Lower leg skin (tissue), 4 donors: ENCODE measurements at places on chromosomes 5 and 9. TPM values are rescaled to one million over a fixed set of nuclear protein-coding genes. Genes with fewer than 3 reads are reported as not detected.

The IRX1 gene
- 16.7 TPM for total RNA-seq

GRCh38 chr9:89953824-89954615, 349.2 kb downstream of the GADD45G start:
- DNase-seq: no peak

GRCh38 chr5:103821361-103821760, 258.8 kb upstream of the NUDT12 start:
- DNase-seq: no peak

DNA sequence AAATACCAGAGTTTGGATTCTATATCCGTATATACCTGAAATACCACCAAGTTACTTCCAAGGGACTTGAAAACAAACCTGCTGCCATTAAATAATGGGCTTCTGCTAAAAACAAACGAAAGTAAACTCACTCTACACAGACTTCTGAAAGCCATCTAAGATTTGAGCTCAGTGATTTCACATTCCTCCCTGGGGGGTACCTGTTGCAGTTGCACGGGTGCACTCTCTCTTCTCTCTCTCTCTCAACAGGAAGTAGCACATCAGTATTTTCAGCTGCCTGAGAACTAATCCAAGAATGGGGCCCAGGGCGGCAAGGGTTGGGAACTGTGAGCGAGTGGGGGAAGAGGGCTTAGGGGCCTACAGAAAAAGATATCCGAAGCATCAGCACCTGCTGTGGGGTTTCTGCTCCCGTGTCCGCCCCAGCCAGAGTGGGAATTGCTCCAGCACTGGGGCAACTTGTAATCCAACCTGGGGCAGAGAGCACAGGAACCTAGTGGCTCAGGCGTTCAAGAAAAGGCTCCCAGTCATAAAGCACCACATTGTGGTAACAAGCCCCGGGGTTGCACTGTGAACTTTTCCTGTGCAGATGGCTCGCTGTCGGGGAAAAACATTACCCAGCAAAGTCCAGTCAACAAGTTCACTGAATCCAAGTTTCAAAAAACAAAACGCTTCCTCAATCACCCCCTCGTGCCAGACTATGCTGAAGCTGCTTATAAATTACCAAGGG, 99.8 kb downstream of the EFNA5 start:
- DNase-seq: no peak

DNA sequence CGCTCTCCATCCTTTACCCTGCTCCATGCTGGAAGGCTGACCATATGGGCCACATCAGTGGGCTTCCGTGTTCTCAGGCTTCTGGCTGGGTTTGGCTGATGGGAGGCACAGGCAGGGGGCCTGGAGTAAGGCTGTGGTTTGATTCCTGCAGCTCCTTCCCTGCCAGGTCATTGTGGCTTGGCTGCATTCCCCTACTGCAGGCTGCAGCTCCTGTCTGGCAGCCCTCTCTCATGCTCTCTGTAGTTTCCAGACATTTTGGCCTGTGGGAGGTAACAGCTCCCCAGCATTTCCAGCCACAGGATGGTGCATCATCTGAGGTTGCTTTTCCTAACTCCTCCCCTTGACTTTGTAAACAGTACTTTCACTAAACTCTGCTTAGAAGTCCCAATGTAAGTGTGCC, 102.0 kb upstream of the PTPN3 start:
- no peak for DNase-seq

GRCh38 chr5:131495536-131496399, 139.3 kb downstream of the RAPGEF6 start:
- no peak for DNase-seq
